ENCODE measurements at places on chromosomes 16 and 17.
A peak's percentile ranks its signal among the peaks of the same experiment; 100 is the strongest.

GRCh38 chr17:34499576-34499975, 79.8 kb upstream of the TMEM132E start:
- no peak for DNase-seq

DNA sequence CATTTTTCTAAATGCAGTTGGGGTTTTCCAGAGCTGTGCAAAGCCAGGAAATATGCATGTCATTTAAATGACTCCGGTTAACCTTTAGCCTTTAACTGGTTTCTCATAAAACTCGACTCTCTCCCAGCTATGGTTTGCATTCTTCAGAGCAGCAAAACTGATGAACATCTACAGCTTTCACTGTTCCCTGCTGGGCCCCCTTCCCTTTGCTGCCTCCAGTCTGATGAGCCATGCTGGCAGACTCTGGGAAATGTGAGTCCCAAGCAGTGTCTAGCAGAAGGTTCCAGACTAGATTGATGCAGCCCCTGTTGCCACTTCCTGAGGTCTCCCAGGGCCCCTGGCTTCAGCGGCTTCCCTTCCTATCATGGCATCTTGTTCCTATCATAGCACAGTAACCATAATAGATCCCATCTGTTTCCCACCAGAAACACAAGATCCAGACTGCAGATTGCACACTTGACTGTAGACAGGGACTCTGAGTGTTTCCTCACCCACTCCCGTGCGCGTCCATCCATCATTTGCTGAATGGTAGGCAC, 135.4 kb downstream of the CLEC16A start:
- no peak for DNase-seq

DNA sequence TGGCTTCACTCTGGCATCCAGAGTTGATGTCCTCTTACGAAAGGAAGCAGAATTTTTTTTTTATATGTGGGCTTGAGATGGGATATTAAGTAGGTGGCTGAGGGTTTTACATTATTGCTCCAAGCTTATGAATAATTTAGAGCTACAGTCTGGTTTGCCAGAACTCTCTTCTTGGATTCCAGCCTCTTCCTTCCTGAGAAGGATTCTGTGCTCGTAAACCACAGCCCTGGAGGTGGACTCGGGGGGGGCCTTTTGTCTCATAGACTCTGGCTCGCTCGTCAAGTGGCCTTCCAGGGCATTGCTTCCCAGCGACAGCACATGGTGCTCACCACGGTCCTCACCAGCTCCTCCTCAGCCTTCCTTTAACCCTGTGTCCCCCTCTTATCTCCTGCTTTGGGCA, 43.2 kb downstream of the TMEM11 start:
- DNase-seq: no peak

DNA sequence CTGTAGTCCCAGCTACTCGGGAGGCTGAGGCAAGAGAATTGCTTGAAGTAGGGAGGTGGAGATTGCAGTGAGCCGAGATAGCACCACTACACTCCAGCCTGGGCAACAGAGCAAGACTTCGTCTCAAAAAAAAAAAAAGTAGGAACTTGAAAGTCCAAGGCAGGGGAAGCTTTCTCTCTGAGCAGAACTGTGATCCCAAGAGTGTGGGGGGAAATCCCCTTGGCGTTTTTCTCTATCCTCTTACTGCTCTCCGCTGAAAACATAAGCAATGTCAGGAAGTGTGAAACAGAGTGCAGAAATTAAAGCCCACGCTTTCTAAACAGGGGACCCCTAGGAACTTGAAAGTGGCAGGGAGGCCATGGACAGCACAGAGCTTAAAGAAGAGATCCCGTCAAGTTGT, 9.8 kb upstream of the CMTM3 start:
- no peak for DNase-seq

GRCh38 chr17:40487371-40488020, 13.9 kb downstream of the TNS4 start:
- no peak for DNase-seq

- no peak for DNase-seq
These were observed 16.5 kb upstream of the RHOT1 start for GRCh38 chr17:32125848-32126153.

DNA sequence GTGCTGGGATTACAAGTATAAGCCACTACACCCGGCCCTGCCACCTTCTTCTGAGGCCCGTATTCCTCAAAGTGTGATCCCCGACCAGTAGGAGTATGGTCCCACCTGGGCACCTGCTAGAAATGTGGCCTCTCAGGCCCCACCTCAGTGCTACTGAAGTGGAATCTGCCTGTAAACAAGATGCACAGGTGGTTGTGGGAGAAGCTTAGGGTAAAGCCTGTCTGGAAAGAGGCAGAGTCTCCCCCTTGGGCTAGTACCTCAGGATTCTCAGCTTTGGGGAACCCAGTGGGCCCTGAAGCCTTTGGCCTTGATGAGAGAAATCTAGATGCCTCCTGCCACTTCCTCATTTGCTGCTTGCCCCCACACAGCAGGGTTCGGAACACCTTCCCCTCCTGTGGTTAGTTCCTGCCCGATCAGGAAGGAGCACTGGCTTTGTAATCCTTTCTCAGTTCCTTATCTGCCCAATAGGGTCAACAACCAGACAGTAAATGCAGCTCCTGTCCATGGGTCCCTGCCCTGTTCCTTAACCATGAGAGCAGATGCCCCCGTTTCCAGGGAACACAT, 25.2 kb downstream of the TK2 start:
- DNase-seq: peak; percentile 89

DNA sequence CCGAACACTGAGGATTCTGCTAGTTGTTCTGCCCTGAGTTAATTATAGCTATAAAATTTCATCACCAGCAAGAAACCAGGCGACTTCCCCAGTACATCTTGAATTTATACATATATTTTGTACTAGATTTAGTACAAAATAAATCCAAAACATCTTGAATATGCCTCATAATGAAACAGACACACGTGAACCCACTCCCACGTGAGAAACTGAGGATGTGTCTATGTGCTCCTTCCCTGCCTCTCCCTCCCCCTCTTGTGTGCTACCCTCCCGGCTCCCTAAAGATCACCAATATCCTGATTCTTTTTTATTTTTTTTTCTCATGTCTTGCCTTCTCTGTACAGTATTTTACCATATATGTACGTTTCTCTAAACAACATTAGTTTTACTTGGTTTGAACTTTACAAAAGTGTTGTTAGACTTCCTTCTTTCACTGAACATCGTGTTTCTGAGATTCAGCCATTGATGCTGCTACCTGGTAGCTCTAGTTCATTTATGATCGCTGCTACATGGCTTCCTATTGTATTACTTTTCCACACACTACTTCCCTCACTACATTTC, 1.1 kb upstream of the LCMT1 start:
- DNase-seq: no peak

GRCh38 chr16:73054125-73054484, 6.2 kb upstream of the ZFHX3 start:
- DNase-seq: no peak

- DNase-seq: no peak
These were observed 26.2 kb upstream of the FOXK2 start for GRCh38 chr17:82493226-82493781.

- no peak for DNase-seq
These were observed 1.1 kb downstream of the MLYCD start for GRCh38 chr16:83899978-83900377.

DNA sequence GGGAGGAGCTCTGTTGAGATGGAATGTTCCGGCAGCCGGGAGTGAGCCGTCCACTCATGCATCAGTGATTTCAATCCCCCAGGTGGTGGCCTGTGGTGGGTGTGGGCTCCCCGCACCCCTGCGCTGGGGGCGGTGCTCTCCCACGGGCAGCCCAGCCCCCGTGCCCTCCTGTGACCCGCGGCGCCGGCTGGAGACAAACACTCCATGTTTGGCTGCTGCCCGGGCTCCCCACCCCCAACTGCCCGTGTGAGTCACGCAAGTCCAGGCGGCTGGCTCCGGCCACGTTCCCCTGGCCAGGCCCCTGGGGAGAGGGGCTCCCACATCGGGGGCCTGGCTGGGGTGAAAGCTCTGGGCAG, 29.4 kb downstream of the CACNA1H start:
- no peak for DNase-seq

DNA sequence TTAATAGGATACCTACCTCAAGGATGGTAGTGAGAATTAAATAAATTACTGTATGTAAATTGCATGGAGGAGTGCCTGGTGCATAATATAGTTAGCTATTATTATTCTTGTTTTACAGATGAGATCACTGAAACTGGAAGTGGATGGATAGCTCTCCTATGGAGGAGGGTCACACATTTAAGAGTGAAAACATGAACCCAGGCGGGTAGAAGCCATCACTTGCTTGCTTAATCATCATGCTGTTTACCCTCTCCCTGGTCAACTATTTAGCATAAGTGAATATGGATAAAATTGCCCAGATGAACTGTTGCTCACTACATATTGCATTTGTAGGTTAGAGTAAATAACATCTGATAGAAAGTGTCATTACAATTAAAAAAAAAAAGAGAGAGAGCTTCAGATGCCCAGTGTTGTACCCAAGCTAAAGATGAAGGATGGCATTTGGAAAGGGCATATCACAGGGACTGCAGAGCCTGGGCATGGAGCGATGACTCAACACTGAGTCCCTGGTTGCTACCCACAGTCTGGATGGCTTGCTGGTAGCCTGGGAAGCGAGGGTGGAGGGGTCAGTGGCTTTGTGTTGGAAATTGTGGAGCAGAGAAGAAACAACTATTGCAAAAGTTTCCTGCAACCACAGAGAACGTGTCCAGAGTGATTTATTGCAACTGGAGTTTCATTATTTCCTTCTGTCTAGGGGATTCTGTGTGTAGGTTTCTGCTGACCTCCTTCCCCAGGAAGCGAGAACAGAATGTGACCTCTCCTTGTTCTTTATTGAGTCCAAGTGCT, 414.4 kb downstream of the SHISA9 start:
- no peak for DNase-seq

- no peak for DNase-seq
These were observed 246.6 kb upstream of the DYNLRB2 start for GRCh38 chr16:80294172-80294571.

GRCh38 chr17:78937561-78937960, 12.4 kb upstream of the TIMP2 start:
- DNase-seq: no peak

DNA sequence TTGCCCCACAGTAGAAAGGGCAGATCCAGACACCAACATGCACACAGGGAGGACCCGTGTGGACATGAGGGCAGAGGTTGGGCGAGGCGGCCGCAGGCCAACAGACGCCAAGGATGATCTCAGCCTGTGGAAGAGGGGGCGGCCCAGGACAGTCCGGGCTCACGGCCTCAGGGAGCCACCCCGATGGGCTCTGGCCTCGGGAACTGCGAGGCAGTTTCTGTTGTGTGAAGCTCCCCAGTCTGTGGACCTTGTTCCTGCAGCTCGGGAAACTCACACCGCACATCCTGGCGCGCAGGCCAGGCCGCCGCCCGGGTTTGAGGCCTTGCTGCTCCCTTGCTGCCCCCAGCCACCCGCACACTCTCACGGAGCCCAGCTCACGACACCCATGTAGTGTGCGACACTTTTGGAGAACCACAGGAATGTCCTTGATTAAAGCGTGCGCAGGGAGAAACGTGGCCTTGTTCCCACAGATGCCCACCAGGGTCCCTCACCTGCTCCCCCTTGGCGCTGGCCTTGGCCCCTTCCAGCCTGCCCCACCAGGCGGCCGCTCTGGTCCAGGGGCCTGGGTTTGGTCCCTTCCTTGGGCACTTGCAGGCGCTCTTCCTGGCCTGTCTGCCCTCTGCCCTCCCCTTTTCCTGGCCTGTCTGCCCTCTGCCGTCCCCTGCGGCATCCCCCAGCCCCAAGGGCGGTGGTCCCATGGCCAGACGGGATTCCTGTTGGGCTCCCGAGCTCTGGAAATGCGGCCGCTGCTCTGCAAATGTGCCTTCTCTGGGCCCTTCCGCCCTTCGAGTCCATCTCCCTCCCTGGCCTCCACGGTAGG, 9.3 kb upstream of the SLC38A10 start:
- no peak for DNase-seq

- no peak for DNase-seq
These were observed 15.1 kb downstream of the TRPV3 start for GRCh38 chr17:3542410-3543088.

GRCh38 chr16:52450916-52451315, 96.0 kb downstream of the TOX3 start:
- no peak for DNase-seq

Measured in GM12864 (cell line).